ENCODE measurements at places on chromosomes 2 and 18. TPM values are rescaled to one million over a fixed set of nuclear protein-coding genes. Genes with fewer than 3 reads are reported as not detected.
A peak's percentile ranks its signal among the peaks of the same experiment; 100 is the strongest.

GRCh38 chr2:110099471-110100225 is 16.0 kb downstream of the MALL start:
- peaks cover 76% of the 10 kb centered on the region for H3K4me1 ChIP-seq
- peak overlapping the region; percentile 100 for H3K27ac ChIP-seq
- H3K27me3 ChIP-seq: no peaks in the 10 kb centered on the region
- no peak overlapping the region for H3K4me3 ChIP-seq

DNA sequence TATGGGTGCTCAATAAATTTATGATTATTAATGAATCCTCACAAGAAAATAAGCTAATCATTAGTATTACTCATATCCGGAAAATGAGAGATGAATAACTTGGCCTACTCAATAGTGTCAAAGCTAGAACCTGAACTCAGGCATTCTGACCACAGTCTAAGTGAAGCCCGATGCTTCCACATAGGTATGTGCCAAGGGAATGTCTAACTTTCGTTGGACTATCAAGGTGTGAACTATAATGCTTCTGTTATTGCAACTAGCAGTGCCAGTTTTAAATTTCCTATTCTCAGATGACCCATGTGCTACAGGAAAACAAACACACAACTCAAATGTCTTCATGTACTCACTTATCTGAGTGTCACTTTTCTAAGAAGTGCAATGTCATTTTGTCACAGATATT is 1.8 kb downstream of the BARD1 start:
- peak overlapping the region; percentile 68 for H3K4me3 ChIP-seq
- peak overlapping the region; percentile 22 for H3K27ac ChIP-seq
- no peak for DNase-seq
- H3K4me1 ChIP-seq: peaks cover 30% of the 10 kb centered on the region
- no peaks in the 10 kb centered on the region for H3K27me3 ChIP-seq
- peaks cover 51% of the 10 kb centered on the region for H3K36me3 ChIP-seq

Gene HAAO
- total RNA-seq: 1.5 TPM

DNA sequence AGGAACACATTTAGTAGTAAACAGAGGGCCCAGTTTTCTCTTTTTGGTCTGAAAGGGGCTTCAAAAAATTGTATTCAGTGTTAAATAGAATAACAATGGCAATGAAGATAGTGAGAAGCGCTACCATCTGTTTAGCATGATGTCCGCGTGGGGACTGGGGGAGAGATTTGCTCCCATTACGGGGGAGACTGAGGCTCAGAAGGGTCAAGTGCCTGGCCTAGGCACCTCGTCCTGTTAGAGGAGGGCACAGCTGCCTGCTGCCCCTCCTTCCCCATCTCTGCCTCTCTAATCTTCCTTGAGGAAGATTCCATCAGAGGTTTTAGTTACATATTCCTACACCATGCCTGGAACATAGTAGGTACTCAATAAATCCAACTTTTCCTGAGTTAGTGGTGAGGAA is 10.1 kb upstream of the TMEM185B start:
- H3K36me3 ChIP-seq: no peaks in the 10 kb centered on the region
- peaks cover 23% of the 10 kb centered on the region for H3K4me1 ChIP-seq
- DNase-seq: no peak
- H3K4me3 ChIP-seq: no peak overlapping the region
- no peak overlapping the region for H3K27ac ChIP-seq

DNA sequence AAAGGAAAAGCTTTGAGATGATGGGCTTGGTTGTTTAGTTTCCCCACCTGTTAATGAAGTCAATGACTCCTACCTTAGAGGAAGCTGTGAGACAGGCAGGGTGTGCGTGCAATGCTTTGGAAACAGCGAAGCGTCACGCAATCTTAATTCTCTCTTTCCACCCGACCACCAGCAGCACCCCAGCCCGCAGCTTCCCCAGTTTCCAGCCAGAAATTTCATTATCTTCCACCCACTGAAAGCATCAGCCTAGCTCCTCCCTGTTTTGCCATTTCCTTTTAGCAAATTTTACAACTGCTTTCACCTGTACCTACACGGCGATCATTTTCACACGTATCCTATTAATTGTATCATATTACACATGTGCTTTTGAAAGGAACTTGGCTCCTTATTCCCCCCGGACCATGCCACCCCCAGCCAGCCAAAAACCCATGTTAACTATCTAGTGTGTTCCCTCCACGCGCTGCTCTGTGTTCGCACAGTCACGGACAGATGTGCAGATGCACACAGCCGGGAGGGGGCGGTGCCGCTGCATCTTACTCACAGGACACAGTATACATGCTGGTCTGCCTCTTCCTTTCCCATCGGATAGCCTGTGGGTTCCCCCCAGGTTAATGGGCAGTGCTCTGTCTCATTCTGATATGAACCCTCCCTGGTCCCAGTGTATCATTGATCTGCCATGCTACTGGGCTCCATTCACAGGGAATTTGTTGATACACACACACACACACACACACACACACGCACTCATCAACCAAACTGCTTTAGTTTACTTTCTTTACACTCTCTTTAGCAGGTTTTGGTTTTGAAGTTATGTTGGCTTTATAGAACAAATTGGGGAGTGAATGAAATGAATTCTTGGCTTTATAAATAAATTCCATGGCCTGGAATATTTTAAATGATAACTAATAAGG is 22.4 kb downstream of the CYP27C1 start:
- H3K4me1 ChIP-seq: peaks cover 8% of the 10 kb centered on the region
- peak overlapping the region; percentile 75 for H3K4me3 ChIP-seq
- peaks cover 7% of the 10 kb centered on the region for H3K36me3 ChIP-seq
- DNase-seq: peak; percentile 87

GRCh38 chr2:29718076-29718686 is 203.2 kb downstream of the ALK start:
- H3K27ac ChIP-seq: no peak overlapping the region
- H3K36me3 ChIP-seq: no peaks in the 10 kb centered on the region
- no peak for DNase-seq
- H3K4me1 ChIP-seq: peaks cover 26% of the 10 kb centered on the region

Gene ANKRD62
- not detected for total RNA-seq

- no peak overlapping the region for H3K4me3 ChIP-seq
- no peak for DNase-seq
- peaks cover 19% of the 10 kb centered on the region for H3K36me3 ChIP-seq
- H3K27ac ChIP-seq: no peak overlapping the region
Observed at GRCh38 chr18:3048121-3048520, 35.2 kb upstream of the LPIN2 start.

- peak overlapping the region; percentile 83 for H3K4me3 ChIP-seq
- DNase-seq: no peak
- H3K27ac ChIP-seq: peak overlapping the region; percentile 94
Observed at GRCh38 chr2:74458938-74459363, 713 bp downstream of the WBP1 start.

GRCh38 chr2:233857511-233858141 is 3.3 kb upstream of the HJURP start:
- H3K27ac ChIP-seq: no peak overlapping the region
- peaks cover 14% of the 10 kb centered on the region for H3K4me1 ChIP-seq
- H3K36me3 ChIP-seq: peaks cover 25% of the 10 kb centered on the region

- no peak for DNase-seq
- no peak overlapping the region for H3K4me3 ChIP-seq
- no peaks in the 10 kb centered on the region for H3K4me1 ChIP-seq
- no peak overlapping the region for H3K27ac ChIP-seq
- H3K36me3 ChIP-seq: no peaks in the 10 kb centered on the region
- no peaks in the 10 kb centered on the region for H3K27me3 ChIP-seq
Observed at GRCh38 chr2:231970461-231970860, 8.9 kb downstream of the DIS3L2 start.

DNA sequence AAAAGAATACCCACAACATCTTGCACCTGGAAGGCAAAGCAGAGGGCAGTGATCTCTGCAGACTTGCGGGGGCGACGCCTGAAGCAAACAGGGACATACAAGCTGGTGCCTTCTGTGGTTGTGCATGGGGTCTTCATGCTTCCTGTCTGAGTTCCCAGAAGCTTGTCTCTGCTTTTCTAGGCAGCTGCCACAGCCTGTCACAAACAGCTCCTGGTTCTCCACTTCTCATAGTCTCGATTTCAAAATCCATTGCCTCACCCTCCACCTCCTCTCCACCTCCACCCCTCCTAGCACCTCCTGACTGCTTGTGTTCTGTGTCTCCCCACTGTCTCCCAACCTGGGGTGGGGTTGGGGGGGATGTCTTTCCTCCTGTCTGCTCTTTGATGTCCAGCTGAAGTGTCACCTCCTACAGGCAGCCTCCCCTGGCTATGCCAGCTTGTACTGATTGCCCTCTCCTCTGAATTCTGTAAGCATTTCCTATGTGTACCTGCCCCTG is 1.7 kb upstream of the PROC start:
- peaks cover 6% of the 10 kb centered on the region for H3K36me3 ChIP-seq
- no peak for DNase-seq
- H3K4me3 ChIP-seq: peak overlapping the region; percentile 70
- no peak overlapping the region for H3K27ac ChIP-seq
- peaks cover 11% of the 10 kb centered on the region for H3K27me3 ChIP-seq
- peaks cover 48% of the 10 kb centered on the region for H3K4me1 ChIP-seq

DNA sequence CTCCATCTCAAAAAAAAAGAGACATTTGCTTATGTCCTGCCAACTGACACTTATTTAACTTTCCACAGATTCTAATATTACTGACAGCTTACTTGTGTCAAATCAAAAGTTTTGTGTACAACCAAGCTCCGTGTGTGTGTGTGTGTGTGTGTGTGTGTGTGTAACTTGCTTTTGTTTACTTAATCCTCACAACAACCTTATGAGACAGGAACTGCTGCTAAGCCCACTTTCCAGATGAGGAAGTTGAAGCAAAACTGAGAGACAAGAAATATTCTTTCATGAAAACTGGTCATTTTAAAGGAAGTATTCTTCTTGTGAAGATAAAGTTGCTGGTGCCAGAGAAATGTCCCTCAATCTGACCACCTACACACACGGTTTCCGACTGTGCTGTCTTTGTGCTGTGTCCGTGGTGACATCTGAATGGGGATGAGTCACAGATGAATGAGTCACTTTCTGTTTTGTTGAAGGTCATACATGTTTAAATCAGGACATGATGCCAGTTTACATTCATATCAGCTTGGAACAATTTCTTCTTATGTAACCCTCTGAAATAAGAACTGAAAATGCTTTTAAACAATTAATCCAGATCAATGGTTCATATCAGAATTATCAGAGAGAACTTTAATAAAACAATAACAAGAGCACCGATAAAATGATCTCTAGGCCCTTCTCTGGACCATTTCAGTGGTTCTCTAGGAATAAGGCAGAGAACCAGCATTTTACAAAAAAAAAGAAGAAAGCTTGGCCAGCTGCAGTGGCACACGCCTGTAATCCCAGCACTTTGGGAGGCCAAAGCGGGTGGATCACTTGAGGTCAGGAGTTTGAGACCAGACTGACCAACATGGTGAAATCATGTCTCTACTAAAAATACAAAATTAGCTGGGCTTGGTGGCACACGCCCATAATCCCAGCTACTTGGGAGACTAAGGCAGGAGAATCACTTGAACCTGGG is 95.5 kb downstream of the THNSL2 start:
- no peaks in the 10 kb centered on the region for H3K36me3 ChIP-seq
- H3K4me1 ChIP-seq: peaks cover 28% of the 10 kb centered on the region
- peak overlapping the region; percentile 52 for H3K27ac ChIP-seq
- H3K4me3 ChIP-seq: no peak overlapping the region
- peak; percentile 27 for DNase-seq

DNA sequence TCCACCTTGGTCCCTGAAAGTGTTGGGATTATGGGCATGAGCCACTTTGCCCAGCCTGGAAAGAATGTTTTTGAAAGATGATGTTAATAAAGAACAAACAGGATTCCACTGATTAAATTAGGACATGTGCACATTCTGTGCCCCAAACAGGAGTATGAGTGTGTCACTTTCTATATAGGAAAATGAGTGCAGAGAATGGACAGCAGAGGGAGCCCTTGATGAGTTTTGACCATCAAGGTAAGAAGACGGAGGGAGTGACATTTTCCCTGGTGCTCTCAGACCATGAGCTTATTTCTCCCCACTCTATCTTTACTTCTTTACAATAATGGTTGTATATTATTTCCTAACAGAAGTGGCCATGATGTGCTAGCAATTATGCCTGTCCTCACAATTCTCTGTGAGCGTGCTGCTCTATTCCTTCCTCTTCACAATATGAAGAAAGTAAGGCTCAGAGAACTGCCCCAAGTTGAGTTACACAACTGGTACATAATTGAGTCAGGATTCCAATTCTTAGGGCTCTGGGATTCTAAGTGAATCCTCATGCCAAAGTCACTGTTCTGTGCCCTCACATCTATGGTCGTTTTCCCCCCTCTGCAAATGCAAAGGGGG is 20.6 kb downstream of the RPL37A start:
- H3K4me3 ChIP-seq: no peak overlapping the region
- no peaks in the 10 kb centered on the region for H3K4me1 ChIP-seq
- H3K27ac ChIP-seq: no peak overlapping the region

- no peak for DNase-seq
- no peak overlapping the region for H3K27ac ChIP-seq
- H3K36me3 ChIP-seq: no peaks in the 10 kb centered on the region
- H3K4me3 ChIP-seq: no peak overlapping the region
- peaks cover 17% of the 10 kb centered on the region for H3K4me1 ChIP-seq
Observed at GRCh38 chr2:45820048-45820447, 168.6 kb downstream of the PRKCE start.

Gene TYMS
- total RNA-seq: 84.1 TPM

Gene C2orf15
- total RNA-seq: 6.9 TPM

Gene SLC30A3
- total RNA-seq: 0.24 TPM

All from Calu3 (cell line).